Muscle of back (tissue), 13 donors: ENCODE measurements at places on chromosomes 3 and 15. TPM values are rescaled to one million over a fixed set of nuclear protein-coding genes. Genes with fewer than 3 reads are reported as not detected.

GRCh38 chr3:160893207-160893606, 137.2 kb downstream of the PPM1L start:
- no peak for DNase-seq

GRCh38 chr3:23663246-23663645, 142.5 kb upstream of the UBE2E1 start:
- no peak for DNase-seq

- no peak for DNase-seq
Measured at GRCh38 chr15:74394090-74394846, 26.8 kb upstream of the CYP11A1 start.

DNA sequence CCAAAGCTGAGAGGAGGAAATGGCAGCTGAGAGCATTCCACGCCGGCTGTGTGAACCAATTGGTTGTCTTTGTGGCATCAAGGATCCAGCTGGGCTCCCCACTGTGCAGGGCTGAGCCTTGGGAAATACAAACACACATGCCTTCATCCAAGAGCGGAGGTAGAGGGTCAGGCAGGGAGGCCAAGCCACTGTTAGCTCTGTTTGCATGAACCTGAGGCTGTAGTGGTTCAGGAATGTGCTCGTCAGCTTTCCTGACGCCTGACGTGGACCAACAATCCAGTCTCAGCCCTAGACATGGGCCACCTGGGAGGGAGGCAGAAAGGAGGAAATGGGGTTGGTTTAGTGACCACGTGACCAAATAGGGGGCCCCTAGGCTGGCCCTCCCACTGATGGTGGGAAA, 276.9 kb downstream of the TLE3 start:
- DNase-seq, result no peak

GRCh38 chr15:65587094-65587493, 23.8 kb downstream of the INTS14 start:
- no peak for DNase-seq

GRCh38 chr3:194945508-194945907, 259.8 kb downstream of the FAM43A start:
- no peak for DNase-seq

Gene TM4SF18
- 18.9 TPM for polyA plus RNA-seq
